ENCODE measurements at places on chromosomes 7 and 10. TPM values are rescaled to one million over a fixed set of nuclear protein-coding genes. Genes with fewer than 3 reads are reported as not detected.

Gene CHAT
- total RNA-seq = not detected

GRCh38 chr7:81514546-81514945 is 255.3 kb downstream of the HGF start:
- DNase-seq = no peak

DNA sequence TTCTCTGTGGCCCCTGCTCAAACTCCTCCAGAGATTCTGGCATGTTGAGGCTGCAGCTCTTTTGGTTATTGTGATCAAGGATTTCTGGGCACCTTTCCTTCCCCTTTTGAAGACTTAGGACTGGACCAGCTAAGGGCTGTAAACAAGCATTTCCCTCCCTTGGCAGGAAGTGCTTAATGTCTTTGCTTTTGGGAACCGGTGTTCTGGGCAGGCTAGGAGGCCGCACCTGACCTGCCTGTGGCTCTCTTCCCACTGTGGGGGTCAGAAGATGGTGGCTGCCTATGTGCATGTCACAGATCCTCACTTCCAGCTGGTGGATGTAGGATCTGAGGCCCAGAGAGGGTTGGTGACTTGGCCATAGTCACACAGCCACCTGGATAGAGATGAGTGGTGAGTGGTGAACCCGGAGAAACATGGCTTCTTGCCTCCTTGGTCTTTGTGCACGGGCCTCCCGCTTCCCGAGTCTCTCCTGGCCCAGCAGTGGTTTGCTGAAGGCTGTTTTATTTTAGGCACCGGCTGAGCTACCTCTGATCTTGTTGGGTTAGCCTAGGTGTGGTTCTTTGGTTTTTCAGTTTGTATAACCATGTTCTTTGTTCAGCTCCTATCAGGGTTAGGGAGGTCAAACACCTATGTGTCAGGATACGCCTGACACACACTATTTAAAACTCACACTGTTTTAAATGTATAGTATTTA is 82.0 kb downstream of the GRK5 start:
- DNase-seq = no peak

- DNase-seq = no peak
These were observed 13.3 kb downstream of the CYP2W1 start for GRCh38 chr7:996079-996872.

DNA sequence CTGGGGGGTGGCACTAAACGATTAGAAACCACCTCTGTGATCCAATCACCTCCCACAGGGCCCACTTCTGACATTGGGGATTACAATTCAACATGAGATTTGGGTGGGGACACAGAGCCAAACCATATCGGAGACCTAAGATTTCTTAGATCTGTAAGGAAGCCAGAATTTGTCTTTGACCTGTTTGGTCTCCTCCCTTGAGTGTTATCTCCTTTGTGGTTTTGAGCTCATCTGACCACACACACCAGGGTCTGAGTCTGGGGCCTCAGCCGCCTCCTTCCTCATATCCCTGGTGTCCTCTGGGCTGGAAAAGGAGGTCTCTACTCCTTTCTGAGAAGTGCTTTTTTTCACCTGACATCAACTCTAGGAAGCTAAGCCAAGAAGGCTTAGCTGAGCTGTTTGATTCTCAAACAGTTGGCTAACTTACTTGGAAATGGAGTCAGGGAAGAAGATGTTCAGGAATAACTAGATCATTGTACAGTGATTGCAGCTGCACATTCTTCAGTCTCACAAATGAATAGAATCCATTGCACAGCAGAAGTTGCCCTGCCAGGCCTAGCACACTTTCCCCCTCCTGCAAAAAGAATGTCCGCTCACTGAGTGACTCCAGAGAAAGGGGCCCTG is 167.4 kb downstream of the ARHGAP21 start:
- DNase-seq = no peak

GRCh38 chr7:99184532-99185218 is 23.2 kb downstream of the KPNA7 start:
- DNase-seq = no peak

DNA sequence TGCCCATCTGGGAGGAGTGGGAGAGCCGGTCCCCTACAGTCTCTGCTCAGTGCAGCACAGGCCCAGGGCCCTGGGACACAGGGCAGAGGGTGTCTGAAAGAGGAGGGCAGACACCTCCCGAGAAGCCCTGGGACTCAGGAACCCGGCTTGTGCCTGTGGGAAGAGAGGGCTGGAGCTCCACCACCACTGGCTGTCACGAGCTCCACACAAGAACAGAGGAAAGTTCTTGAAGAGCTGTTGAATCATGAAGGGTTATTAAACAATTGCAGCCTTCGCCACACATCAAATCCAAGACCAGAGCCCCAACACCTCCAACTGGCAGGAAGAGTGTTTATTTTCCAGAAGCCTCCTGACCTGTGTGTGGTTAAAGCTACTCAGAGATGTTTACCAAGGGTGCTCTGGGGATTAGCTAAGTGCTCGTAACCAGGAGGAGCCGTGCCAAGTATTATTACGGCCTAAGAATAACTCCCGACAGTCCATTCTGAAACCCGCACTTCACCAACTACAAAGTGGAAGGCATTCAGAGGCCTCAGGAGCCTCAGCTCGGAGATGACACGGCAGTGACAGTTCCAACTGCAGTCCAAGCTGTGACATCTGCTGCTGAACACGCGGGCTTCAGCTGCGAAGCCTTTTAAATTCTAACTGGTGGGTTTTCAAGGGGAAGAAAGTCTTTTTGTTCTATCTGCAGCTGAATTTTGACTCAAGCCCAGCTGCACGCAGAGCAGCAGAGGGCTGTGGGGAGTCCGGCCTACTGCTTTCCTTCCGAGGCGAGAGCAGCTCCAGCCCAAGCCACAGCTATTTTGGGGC is 75.1 kb downstream of the MAD1L1 start:
- DNase-seq = peak; percentile 89
